ENCODE measurements at places on chromosomes 7 and 10.
A peak's percentile ranks its signal among the peaks of the same experiment; 100 is the strongest.

DNA sequence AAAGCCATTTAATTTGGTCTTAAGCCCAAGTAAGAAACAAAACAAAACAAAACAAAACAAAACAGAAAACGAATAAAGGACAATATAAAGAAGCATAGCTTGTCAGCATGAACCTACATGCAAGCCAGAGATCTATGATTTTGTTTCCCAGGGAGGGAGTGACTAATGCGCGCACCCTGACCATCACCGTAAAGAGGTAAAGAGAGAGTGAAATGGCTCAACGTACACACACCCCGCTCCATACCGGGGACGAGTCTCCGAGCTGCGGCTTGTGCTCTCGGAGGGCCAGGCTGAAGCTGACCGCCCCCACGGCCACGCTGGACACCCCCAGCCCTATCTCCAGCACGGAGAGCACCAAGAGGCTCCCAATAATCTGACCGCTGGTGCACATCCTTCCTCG, 1.1 kb downstream of the TMEM196 start:
- DNase-seq = no peak

- DNase-seq = no peak
Observed at GRCh38 chr7:33035776-33036175, 26.8 kb downstream of the NT5C3A start.

DNA sequence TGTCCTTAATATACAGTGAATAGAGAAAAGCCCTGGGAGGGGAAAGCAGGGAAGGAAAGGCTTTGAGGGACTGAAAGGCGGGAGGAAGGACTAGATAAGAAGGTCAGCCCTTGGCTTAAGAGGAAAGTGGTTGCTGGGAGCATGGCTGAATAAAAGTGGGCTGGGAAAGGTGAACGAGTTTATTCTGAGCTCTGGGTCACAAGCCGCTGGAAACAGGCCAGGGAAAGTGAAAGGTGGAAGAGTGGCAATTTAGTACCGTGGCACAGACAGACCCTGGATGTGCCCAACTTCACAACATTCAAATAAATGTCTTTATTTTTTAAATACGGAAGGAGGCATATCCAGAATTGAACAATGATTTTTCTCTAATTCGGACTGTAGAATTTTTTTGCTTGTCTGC, 39.7 kb downstream of the TAC1 start:
- no peak for DNase-seq

DNA sequence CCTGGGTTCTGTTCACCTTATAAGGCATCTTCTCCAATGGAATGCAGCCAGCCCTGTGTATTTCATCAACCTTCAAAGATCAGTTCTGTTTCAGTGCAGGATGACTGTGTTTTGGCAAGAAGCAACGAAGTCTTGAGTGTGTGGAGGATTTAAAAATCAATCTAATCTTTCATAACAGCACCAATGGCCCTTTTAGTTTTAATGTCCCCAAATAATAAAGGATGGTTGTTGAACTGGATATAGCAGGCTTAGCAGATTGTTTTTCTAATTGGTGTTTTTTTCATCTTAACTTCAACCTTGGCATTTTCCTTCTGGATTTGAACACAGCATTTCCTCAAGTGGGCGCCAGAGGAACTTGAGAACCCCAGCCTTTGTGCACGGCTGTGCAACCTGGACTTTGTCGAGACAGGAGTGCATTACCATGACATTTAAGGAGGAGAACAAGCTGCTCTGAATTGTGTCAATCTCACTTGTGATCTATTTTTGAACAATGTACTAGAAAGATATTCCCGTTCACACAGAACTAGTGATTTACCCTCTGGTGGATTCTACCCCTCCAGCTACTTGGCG, 313.3 kb upstream of the AKR1E2 start:
- no peak for DNase-seq

DNA sequence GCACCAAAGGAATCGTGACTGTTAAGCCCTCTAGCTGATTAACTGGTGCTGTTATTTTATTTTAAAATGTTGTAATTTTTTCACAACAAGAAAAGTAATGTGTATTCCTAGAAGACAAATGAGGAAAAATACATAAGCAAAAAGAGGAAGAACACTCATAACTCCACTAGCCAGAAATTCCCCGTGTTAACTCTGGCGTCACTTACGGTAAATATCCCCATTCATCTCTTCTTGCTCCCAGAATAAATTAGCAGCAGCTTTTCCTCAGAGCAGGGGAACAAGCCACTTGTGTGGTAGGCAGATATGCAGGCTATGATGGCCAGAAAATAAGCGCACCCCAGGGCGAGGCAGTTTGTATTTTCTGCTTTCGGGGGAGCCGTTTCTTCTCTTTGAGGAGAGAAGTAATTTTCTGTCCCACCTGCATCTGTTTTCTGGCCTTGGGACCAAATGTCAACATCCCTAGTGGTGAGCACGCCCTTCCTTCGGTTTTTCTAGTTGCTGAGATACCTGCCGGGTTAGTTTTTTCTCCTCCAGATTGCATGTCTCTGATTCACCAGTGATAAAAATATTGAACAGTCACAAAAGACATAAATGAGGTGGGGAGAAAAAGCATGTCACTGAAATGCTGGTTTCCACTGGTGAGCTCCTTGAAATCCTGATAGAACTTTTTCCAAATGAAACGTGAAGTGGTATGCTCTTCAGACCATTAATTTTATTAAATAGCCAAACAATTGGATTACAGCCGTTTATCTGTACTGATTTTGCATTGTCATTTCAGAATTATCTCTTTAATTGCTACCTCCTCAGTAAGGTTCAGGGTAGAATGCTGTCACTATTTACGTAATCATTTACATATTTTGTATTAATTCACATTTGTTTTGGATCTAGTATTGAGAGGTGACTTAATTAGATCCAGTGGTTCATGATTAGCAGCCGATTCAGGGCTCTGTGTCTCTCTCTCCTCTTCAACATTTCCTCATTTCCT, 268.1 kb downstream of the CAMK1D start:
- DNase-seq = no peak

- DNase-seq = no peak
Observed at GRCh38 chr10:115092258-115092554, 959 bp upstream of the ATRNL1 start.

- no peak for DNase-seq
Observed at GRCh38 chr10:62386356-62387320, 12.5 kb downstream of the ZNF365 start.

DNA sequence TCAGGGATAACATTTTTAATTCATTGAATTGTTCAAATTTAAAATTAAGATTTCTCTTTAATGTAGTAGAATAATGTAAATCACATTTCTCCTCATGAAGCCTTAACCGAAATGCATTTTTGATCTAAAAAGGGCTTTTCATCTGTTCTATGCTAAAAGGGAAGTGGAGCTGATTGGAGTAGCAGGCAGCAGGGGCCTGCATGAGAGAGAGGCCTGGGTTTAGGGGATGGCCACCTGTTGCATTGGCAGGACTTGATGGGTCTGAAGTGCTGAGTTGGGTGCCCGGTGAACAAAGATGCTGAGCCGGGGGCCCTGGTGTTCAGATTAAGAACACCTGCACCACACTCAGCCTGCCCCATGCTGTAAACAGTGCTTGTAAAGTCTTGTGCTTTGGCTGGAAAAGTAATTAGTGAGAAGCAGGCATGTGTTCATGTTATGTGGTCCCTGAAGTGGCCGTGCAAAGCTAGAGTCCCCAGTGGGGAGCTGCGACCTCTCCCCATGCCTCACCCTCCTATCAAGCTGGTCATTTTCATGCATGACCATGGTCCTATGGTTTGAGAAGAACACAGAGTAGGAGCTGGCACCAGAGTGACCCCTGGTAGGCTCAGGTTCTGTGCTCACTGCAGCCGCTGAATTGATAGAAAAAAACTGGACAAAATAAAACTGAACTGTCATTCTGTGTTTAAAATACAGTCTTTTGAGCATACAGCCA, 124.3 kb downstream of the ADCY1 start:
- no peak for DNase-seq

- DNase-seq = no peak
Observed at GRCh38 chr7:151274936-151275812, 26.7 kb upstream of the SMARCD3 start.

GRCh38 chr10:3935141-3935540, 150.1 kb upstream of the KLF6 start:
- DNase-seq = no peak

DNA sequence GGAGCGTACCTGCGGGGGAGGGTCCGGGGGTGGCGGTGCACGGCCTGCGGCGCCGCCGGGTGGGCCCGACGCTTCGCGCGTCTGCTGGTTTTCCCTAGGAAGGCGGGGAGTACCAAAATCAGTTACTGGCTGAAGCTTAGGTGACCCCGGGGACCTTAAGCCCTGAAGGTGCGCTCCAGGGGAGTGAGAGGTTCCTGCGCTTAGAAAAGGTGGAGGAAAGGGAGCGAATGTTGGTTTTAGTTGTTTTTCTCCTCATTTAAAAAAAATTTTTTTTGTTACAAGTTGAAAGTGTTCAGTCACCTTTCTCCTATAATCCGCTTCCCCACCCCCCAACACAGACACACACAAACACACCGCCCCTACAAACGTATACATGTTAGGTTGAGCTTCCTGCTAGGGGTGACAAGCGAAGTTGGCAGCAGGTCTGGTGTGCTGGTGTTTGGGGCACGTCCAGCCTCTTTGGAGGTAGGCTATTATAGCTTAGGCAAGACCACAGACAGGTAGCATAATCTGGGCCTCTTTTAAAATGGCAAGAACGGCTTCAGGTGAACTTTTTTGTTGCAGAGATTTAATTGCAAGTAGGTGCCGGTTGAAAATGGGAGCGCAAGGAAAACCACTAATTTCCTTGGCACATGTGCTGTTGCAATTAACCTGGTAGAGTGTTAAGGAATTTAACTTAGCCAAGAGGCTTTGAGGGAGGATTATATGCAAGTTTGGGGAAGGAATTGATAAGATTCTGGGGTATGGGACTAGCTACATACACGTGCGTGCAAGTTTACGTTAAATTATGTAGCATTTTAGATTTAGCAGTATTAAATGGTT, 945 bp downstream of the ADD3 start:
- no peak for DNase-seq

DNA sequence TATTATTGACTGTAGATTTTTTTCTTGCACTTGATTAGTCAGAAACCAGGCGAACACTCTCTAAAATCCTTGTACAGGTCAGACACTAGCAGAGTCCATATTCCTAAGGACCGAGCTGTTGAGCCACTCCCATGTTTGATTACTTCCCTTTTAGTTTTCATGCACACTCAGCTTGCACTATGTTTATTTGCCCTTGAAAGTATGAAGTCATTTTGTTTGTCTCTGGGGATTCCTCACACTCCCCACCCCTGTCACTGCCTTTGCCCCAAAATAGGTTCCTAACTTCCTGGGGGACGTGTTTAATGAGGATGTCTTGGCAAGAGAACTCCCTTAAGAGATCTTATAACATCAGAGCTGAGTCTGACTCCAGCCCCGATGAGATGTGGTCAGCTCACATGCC, 182.1 kb downstream of the EVX1 start:
- no peak for DNase-seq

- DNase-seq = no peak
Observed at GRCh38 chr10:25530306-25530705, 355.5 kb downstream of the GPR158 start.

GRCh38 chr7:32379510-32380112, 110.6 kb downstream of the LSM5 start:
- DNase-seq = no peak

DNA sequence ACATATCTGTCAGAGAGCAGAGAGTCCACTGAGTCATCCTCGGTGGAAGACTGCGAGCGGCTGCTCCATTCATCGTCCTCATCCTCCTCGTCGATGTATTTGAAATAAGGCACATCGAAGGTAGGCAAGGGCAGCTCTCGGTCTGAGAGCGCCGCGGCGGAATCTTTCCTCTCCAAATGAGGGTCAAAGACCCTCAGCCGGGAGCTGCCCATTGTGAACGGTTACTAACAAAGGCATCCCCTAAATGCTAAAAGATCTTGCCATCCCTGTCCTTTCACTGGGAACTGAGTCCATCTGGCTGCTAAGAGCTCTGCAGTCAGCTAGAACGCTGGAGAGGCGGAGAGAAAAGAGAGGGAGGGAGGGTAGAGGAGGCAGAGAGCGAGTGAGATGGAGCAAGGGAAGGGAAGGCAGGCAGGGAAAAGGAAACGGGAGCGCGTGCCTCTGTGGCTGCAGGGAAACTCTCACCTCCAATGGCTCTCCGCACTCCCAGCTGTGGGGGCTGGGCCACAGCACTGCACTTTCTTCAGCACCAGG, 163.4 kb downstream of the RAPGEF5 start:
- peak; percentile 57 for DNase-seq

DNA sequence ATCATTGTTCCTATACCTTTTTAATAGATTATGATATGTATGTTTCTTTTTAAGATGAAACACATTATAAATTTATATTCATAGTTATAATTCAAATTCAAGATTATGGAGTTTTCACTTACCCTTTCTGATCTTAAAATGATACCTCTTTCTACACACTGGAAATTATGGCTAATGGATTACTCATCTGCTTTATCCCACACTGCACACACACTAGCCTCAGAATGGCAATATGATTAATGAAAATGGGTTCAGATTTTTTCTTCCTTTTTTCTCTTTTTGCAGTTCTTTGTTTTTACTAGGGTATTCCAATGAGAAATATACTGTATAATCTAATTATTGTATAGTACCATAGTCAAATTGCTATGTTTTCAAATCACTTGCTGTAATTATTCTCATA, 82.3 kb upstream of the FZD1 start:
- no peak for DNase-seq

DNA sequence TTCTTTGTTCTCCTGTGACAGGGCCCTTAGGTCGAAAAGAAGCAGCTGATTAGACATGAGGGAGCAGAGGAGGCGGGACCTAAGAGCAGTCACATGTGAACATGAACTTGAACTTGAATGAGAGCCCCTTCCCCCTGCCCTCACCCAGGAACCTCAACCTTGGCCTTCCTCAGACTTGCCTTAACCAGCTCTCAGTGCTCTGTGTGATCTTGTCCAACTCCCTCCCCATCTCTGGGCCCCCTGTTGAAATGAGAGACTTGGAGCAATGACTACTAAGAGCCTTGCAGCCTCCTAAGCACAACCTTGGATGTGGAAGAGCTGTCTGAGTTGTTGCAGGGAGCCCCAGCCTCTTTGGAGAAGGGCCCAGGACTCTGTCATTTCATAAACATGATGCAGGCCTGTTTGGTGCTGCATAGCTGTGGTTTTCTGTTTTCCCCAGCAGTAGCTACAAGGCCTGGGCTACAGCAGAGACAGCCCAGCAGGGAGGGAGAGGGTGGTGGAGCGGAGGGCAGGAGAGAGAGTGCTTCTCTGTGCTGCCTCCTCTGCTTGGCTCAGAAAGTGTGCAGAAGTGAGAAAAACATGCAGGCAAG, 123.9 kb upstream of the ZMIZ1 start:
- no peak for DNase-seq

DNA sequence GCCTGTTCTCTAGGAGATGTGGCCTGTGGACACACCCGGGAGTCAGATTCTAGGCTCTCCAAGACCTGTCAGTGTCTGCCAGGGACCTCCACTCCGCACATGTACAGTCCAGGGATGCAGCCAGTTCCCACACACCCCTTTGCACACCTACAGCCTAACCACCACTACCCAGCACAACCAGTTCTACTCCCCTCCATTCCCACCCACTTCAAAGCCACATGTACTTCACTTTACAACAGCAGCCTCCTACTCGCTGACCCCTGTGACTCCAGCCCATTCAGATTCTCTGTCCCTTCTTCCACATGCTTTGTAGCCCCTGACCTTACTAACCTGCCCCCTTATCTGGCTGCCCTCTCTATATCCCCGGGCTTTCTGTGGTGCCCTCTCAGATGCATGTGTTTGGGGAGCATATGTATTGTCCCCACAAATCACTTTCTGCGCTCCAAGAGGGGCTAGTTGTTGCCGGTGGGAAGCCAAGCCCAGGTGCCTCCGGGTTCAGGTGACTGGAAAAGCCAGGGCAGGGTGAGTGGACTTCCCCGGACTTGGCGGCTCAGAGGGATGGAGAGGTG, 7.2 kb downstream of the LBX1 start:
- DNase-seq = no peak

GRCh38 chr7:96591159-96591899, 118.3 kb downstream of the SEM1 start:
- no peak for DNase-seq

- no peak for DNase-seq
Observed at GRCh38 chr10:98919899-98920298, 315.8 kb downstream of the HPSE2 start.

Data from substantia nigra (tissue), 51 donors.